ENCODE measurements at places on chromosomes 12 and 14. TPM values are rescaled to one million over a fixed set of nuclear protein-coding genes. Genes with fewer than 3 reads are reported as not detected.

LRTM2 gene
- total RNA-seq = not detected

FBLN5 gene
- total RNA-seq = 0.32 TPM

RIMKLB gene
- total RNA-seq = 41.6 TPM

MYBPC1 gene
- not detected for total RNA-seq

NINJ2 gene
- 3.1 TPM for total RNA-seq

RNASE2 gene
- not detected for total RNA-seq

KRT75 gene
- not detected for total RNA-seq

CISTR gene
- total RNA-seq = not detected

DTX3 gene
- total RNA-seq = 0.32 TPM

BBOF1 gene
- 2.4 TPM for total RNA-seq

PLA2G1B gene
- total RNA-seq = not detected

LRRC43 gene
- total RNA-seq = 0.81 TPM

SLCO1C1 gene
- not detected for total RNA-seq

LRR1 gene
- total RNA-seq = 25.4 TPM

SCYL2 gene
- total RNA-seq = 40.8 TPM

ZNF385A gene
- 0.81 TPM for total RNA-seq

C12orf75 gene
- 13.9 TPM for total RNA-seq

ULK1 gene
- 16.7 TPM for total RNA-seq

GLIPR1 gene
- 1.1 TPM for total RNA-seq

RPS6KA5 gene
- 3.1 TPM for total RNA-seq

DIO3 gene
- total RNA-seq = not detected

TMEM229B gene
- total RNA-seq = 0.97 TPM

AP5M1 gene
- 12.8 TPM for total RNA-seq

CLEC7A gene
- 0.25 TPM for total RNA-seq

Measured in bladder microvascular endothelial cell (primary cell).